ENCODE measurements at places on chromosomes 6 and 20.
A peak's percentile ranks its signal among the peaks of the same experiment; 100 is the strongest.

DNA sequence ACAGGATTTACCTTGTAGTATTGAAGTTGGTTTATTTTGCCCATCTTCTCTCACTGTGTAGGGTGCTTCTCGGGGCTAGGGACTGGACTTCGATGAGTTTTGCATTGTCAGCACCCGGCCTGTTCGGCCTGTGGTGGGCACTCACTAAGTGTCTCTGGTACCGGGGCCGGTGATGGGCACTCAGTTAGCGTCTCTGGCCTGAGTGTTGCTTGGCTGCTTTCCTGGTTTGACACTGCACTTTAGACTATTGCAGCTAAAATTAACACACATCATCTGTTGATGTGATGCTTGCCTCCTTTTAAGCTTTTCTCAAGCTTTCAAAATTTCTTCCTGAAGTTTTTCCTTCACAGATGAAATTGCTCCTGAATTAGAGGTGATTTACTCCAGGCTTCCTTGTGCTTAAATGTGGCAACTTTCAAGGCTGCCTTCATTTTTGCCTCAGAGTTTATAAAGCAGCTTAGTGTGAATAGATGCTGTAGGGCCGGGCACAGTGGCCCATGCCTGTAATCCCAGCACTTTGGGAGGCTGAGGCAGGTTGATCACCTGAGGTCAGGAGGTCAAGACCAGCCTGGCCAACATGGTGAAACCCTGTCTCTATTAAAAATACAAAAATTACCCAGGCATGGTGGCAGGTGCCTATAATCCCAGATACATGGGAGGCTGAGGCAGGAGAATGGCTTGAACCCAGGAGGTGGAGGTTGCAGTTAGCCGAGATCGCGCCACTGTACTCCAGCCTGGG lies 41.7 kb upstream of the TULP4 start:
- DNase-seq, result no peak

- DNase-seq, result peak; percentile 18
Observed at GRCh38 chr6:7821426-7821825, 89.2 kb downstream of the TXNDC5 start.

- DNase-seq, result no peak
Observed at GRCh38 chr20:47432834-47433210, 68.9 kb upstream of the NCOA3 start.

GRCh38 chr6:73585566-73586415 lies 65.0 kb upstream of the EEF1A1 start:
- DNase-seq, result peak; percentile 80

DNA sequence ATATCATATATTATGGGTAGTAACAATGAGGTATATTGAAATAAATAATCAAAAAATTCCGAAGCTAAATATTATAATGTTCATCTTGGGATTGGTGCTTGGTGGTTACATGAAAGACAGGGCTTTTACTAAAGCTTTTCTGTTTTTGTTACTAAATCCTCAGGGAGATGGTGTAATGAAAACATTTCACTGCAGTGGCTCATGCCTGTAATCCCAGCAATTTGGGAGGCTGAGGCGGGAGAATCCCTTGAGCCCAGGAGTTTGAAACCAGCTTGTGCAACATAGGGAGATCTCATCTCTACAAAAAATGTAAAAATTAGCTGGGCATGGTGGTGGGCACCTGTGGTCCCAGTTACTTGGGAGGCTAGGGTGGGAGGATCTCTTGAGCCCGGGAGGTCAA lies 42.9 kb downstream of the AFG1L start:
- no peak for DNase-seq

Data from brain microvascular endothelial cell (primary cell).